NK-92 treated with Interleukin-12 subunit alpha and Interleukin-12 subunit beta, amount 100 ng/mL, for 24 hours (cell line): ENCODE measurements at places on chromosomes 13 and 19.

DNA sequence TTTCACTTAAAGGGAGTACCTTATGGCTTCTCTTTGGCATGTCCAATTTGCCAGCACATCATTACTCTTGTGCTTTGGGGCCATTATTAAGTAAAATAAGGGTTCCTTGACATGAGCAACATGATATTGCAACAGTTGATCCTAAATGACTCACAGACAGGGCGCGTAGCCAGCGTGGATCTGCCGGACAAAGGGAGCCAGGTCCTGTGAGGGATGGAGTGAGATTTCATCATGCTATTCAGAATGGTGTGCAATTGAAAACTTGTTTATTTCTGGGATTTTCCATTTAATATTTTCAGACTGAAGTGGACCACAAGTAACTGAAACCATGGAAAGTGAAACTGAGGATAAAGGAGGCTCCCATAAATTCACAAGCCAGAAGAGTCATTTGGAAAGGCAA is 48.6 kb upstream of the WASF3 start:
- no peak for DNase-seq

- no peak for DNase-seq
Measured at GRCh38 chr19:50639121-50640112, at the start of gene SYT3. Gene SYT3 (minus strand): TSS chr19:50639881. CDS start chr19:50637411, 2,470 bp downstream.

- no peak for DNase-seq
Measured at GRCh38 chr13:19657872-19658591, 24.6 kb downstream of the MPHOSPH8 start.

DNA sequence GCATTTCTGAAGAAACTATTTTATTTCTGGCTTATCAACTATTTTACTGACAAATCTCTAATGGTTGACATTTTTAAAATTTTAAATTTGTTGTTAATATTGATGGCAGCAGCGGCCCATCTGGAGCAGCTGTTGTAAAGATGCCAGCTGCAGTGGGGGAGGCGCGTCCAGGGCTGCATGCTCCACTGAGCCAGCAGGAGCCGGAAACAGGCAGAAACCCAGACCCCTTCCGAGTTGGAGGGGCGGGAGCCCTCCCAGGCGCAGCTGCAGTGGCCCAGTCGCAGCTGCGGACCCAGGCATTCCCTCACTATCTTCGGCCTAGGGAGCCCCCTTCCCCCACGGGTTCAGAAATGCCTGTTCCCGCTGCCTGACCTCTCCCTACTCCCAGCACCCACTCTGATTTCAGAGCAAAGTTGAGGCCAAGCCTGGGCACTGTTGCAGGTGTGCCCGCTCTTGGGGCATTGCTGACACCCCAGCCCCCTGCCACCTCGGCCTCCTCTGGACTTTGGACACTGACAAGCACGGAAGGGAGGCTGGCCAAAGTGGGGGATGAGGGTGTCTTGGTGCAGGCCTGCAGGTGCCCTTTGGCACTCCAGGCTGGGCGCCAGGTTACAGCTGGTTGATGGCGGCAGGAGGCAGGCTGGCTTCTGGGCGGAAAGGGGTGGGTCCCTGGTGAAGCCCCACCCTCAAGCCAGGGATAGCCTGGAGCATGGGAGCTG is 69.2 kb downstream of the PIBF1 start:
- no peak for DNase-seq

DNA sequence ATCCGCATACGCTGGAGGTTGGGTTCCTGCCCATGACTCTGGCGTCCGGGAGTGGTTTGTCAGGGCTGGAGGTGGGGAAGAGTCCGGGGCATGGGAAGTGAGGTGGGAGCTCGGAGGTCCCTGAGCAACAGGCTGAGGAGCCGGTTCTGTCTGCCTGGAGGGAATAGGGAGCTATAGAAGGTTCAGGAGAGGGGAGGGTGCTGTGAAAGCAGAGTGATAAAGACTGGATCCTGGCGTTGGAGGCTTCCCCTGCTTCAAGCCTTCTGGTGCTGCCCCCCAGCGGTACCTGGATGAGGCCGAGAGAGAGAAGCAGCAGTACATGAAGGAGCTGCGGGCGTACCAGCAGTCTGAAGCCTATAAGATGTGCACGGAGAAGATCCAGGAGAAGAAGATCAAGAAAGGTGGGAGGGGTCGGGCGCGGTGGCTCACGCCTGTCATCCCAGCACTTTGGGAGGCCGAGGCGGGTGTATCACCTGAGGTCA is 2.6 kb downstream of the HMG20B start:
- DNase-seq: no peak

DNA sequence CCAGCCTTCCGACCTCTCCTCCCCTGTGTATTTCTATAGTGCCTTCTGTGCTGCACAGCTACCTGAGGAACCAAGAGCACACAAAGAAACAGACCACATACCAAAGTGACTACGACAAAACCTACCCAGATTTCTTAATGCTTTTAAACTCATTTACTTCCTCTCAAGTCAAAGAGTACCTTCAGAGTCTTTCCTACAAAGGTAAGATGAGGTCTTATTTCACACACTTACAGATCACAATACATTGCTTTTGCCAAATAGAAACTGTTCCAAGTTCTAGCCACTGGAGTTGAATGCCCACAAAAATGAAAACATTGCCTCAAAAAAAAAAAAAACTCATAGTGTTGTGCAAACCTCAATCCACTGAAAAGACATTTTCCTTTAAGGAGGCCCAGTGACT is 36.4 kb downstream of the TEX26 start:
- DNase-seq: no peak
